DMS153 (cell line): ENCODE measurements at places on chromosomes 4 and X.

DNA sequence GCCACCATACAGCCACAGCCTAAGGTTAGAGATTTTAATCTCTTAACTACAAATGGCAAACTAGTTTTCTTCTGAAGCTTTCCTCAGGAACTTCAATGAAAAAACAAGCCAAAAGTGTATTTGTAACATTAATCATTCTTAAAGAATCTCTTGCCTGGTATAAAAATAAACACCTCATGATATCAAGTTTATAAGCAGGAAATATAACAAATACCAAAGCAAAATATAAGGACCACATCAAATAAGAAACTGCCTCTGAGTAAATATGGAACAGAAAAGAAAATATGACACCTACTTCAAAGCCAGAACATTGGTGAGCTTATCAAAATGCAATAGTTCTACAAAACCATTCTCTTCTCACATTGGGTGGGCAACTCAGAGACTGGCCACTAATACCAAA, 89.9 kb downstream of the GPC4 start:
- no peak for DNase-seq

GRCh38 chr4:107392951-107393350, 327.1 kb downstream of the PAPSS1 start:
- DNase-seq, result no peak

GRCh38 chrX:134324359-134324758, 87.4 kb downstream of the CCDC160 start:
- no peak for DNase-seq

DNA sequence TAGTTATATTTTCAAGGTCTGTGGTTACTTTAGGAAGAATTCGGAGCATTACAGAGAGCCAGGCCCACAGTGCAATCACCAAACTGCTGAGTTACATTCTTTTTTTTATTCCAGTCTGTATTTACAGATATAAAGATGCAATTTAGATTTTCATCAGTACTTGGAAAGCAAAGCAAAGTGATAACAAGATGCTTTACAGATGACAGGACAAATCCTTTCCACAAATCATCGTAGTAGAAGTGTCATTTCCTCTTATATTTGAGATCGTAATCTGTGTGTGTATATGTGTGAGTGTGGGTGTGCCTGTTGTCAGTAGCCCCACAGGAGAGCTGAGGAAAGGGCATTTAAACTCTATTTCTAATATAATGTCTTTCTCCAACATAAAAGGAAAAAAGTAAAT, 1893.7 kb downstream of the STIM2 start:
- DNase-seq, result no peak

DNA sequence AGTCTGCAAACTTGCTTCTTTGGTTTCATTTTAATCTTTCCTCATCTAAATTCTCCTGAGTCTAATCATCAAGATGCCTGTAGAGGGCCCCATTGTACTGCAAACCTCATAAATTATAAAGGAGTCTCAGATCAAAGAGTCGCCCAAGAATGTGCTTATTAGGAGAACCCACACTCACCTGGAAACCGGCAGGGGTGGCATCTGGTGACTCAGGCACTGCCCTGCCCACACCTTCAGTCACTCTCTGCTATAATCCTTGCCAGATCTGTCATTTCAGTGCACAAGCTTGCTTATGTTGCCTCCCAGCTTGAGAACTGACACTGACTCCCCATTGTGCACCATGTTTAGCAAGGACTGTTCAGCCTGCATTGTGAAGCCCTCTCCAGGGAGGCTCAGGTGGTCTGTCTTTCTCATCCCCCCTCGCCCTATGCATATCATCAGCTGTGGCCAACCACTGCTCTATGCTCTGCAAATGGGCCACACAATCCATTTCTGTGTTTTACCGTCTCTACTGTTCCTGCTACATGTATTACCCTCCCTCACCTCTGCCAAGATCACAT, 12.4 kb downstream of the EPGN start:
- peak; percentile 45 for DNase-seq

- no peak for DNase-seq
These were observed 43.0 kb downstream of the UGT2B28 start for GRCh38 chr4:69323284-69323683.

DNA sequence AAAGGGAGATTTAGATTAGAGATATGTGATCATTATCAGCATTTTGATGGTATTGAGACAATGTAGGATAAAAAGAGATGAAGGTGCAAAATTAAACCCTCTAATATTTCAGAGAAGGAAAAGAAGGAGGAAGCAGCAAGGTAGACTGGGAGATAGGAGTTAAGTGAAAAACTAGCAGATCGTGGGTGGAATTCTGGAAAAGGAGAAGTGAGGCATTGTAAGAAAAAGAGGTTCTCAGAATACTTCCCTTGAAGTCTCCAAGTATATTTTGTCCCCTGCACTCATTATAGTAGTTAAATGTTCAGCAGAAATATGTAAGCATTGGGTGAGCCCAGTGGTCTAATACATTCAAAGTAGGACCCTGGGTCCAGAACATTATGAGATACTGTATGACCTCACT, 30.3 kb downstream of the COPS4 start:
- no peak for DNase-seq

DNA sequence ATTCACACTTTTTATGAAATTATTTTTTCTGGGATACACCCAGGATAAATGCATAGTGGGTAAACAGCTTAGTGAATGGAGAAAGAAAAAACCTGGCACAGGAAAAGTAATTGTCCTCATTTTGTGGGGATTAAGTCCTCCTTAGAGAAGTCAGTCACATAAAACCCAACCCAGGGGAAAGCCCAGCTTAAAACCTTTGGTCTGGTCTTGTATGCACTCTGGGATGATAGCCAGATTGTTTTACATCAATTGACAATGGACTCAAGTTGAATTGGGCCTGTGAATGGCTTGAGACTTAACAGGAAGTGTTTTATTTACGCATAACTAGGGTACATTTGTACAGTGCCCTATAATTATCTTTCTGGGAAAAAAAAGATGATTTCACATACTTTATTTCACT, 561.3 kb upstream of the GRIA3 start:
- peak; percentile 70 for DNase-seq

GRCh38 chr4:153814789-153815188, 25.9 kb upstream of the SFRP2 start:
- DNase-seq, result no peak

DNA sequence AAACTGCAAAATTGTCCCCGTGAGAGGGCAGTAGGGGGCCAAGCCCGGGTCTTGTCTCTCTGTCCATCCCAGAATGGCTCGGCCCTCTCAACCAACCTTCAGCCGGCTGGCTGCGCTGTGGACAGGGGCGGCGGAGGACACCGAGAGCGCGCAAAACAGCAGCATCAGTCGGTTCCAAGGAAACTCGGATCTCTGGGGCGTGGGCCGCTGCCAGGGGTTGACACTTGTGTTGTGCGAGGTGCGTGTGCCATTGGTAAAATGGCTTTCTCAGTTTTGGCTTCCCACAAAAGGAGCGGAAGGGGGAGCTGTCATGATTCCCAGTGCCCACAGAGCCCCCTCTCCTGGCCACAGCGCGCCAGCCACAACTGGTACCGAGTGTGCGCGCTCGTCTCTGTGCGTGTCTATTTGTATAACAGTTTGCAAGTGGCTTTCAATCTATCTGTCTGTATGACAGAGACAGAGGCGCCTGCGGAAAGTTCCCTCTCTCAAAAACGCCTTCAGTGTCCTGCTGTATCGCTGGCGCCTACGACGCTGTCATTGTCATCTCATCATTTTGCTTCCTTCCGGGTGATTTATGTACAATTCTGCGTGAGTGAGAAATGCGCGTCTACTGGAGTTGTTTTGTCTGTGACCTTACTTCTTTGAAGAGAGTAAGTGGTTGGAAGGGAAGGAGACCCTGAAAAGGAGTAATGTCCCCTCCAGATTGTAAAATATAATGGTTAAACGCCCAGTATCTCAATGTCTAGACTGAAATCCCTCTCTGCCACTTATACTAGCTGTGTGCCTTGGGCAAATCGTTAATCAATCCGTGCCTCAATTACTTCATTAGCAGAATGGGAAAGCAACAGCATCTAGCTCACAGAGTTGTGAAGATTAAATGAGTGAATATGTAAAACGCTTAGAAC, 1.8 kb downstream of the DKK2 start:
- no peak for DNase-seq

- DNase-seq, result peak; percentile 45
These were observed 169.8 kb downstream of the BTC start for GRCh38 chr4:74624351-74625151.

DNA sequence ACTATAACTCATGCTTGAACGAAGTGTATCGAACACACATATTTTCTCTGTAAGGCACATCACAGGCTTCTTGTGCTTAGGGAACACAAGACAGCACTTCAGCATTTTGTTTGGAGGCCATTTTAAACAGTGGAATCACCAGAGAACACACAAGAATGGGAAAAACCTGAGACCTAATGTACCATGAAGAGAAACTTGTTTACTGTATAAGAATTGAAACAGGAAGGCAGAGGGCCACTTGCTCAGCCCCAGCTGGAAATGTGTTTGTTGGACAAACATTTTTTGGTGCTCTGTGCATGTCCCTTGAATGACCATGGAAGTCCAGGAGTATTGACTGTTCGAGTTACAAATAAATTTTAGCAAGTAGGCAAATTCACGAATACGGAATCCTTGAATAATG, 47.5 kb downstream of the RAPGEF2 start:
- DNase-seq, result no peak

DNA sequence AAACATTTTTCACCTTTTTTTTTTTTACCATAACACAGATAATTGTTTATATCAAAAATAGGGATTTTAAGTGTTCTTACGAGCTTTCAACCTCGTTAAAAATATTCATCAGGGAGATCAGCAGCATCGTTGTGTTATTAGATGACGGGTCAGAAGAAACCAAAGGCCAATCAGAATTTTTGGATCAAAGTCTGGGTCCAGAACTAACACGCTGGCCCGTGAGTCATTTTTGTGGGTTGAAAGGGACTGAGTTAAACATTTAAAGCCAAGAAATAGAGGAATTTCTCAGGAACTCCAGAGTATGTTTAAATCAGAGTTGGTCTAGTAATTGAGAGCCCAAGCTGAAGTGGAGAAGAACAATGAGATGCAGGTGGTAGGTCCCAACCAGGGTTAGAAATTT, 170.8 kb downstream of the TLL1 start:
- no peak for DNase-seq

DNA sequence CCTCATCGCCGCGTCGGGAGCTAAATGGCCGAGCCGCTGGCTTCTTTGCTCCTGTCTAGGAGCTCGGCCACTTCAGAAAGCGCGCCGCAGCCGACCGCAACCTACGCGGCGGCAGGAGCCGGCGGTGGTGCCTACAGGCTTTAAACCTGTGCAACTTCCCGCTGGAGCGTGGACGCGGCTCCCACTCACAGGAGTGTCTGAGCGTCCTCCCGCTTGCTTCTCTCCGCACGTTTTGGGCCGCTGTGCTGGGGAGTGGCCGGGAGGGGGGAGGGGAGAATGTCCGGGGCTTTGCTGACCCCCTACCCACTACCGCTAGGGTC, 1.0 kb downstream of the NHSL2 start:
- DNase-seq, result no peak

GRCh38 chr4:68360231-68360968, 10.5 kb upstream of the YTHDC1 start:
- DNase-seq, result no peak

DNA sequence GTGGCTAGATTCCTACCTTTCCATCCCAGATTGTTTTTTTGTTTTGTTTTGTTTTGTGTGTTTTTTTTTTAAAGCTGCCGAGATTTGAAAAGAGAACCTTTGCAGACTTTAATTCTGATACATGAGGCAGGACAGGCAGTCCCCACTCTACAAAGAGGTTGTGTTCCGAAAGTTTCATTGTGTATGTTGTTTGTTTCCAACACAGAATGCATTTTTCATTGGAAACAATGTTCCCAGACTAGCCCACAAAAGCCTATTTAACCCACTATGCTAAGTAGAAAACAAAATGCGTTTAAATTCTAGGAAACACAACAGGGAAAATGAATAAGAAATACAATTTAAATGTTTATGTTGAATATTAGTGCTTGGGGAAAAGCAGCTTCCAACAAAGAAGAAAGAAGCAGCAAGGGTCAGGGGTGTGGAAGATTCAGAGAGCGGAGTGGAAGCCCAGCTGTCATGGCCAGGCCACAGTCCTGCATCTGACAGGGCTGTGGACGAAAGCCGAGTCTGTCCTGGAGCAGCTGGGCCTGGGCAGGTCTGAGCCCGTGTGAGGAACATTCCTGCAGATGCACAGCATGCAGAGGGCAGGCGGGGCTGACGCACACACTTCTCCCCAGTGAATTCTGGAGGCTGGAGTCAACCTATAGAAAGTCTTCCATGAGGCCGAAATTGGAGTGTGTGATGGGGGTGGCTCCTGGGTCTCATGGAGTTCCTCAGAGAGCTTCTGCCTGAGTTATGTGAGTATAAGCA, 12.4 kb upstream of the SETD7 start:
- DNase-seq, result no peak

DNA sequence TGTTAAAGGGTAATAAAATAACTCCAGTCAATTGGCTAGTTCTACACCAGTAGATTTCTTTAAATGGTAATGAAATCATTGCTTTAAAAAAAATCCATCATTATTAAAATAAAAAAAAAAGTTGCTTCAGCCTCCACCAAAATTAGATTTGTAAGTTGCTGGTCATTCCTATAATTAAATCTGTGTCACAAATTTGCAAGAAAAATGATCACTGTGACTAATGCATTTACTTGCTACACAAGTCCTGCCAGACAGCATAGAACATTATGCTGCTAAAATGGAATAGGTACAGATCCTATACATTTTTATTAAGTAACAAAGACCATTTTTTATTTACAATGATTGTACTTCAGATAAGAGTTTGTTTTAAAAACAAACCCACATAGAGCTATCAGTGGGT, 85.8 kb downstream of the SLC10A7 start:
- no peak for DNase-seq

DNA sequence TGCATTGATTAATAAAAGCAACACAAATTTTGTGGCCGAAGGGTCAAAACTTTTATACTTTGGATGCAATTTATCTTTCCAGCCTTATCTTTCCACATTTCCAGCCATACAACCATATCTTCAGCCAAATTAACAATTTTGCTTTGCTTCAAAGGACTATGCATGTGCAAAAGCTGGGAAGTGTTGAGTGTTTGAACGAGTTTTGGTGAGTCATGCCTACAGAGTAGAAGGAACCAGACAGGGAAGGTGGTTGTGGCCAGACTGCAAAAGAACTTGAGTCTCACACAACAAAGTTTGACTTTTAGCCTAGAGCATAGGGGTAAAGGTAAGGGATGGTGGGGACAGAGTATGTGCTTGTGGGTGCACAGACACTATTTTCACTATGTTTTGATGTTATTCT, 53.0 kb upstream of the GABRA2 start:
- no peak for DNase-seq

DNA sequence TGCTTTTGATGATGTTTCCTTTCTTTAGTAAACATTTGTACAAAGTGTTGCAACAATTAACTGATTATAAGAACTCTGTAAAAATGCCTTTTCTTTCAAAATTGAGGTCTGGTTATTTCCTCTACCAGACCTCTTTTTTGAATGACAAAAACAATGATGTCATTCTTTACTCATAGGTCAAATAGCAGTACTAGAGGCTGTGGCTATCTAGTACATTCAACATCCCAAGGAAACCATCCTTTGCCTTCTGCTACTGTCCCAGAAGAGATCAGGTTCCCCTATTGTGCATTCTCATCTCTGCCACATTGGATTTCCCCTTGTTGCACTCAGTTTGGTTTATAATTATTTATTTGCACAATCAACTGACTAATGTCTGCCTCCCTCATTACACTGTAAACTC, 19.1 kb upstream of the MAD2L1 start:
- DNase-seq, result no peak

GRCh38 chr4:54318904-54319303, 89.8 kb downstream of the PDGFRA start:
- DNase-seq, result no peak
